Panc1 (cell line): ENCODE measurements at places on chromosomes 1 and 21. TPM values are rescaled to one million over a fixed set of nuclear protein-coding genes. Genes with fewer than 3 reads are reported as not detected.

- no peak for DNase-seq
Observed at GRCh38 chr1:244730153-244730933, 77.4 kb downstream of the DESI2 start.

The SELENBP1 gene
- 5.9 TPM for total RNA-seq

The NSUN4 gene
- total RNA-seq: 23.6 TPM

DNA sequence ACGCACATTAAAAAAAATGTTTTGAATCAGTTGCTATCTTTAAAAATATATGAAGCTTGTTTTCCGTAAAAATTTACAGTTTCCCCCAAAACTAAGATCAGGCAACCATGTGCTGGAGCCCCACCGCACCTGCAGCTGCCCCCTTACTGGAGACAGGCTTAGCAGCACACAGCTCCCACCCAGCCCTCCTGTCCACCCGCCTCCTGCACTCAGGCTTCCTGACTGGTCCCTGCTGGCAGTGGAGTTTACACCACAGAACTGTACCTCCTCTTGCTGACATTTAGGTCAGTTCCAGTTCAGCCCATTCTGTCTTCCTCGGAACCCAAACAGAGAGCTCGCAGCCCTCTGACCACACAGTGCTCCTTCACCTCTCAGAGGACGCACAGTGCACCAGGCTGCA lies 2.1 kb downstream of the GPR161 start:
- no peak for DNase-seq

The ORC1 gene
- 14.3 TPM for total RNA-seq

- no peak for DNase-seq
Observed at GRCh38 chr1:112172294-112172882, 182.9 kb upstream of the KCND3 start.

DNA sequence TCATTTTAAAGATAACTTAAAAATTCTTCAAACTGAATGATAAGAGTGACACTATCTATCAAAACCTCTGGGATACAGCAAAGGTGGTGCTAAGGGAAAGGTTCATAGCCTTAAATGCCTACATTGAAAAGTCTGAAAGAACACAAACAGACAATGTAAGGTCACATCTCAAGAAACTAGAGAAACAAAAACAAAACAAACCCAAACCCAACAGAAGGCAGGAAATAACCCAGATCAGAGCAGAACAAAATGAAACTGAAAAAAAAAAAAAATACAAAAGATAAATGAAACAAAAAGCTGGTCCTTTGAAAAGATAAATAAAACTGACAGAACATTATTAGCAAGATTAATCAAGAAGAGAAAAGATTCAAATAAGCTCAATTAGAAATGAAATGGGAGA lies 6.8 kb downstream of the ODF2L start:
- DNase-seq: no peak

GRCh38 chr1:149925751-149926150 lies 1.9 kb downstream of the SF3B4 start:
- no peak for DNase-seq

- DNase-seq: no peak
Observed at GRCh38 chr1:26856181-26856580, 6.8 kb upstream of the SFN start.

DNA sequence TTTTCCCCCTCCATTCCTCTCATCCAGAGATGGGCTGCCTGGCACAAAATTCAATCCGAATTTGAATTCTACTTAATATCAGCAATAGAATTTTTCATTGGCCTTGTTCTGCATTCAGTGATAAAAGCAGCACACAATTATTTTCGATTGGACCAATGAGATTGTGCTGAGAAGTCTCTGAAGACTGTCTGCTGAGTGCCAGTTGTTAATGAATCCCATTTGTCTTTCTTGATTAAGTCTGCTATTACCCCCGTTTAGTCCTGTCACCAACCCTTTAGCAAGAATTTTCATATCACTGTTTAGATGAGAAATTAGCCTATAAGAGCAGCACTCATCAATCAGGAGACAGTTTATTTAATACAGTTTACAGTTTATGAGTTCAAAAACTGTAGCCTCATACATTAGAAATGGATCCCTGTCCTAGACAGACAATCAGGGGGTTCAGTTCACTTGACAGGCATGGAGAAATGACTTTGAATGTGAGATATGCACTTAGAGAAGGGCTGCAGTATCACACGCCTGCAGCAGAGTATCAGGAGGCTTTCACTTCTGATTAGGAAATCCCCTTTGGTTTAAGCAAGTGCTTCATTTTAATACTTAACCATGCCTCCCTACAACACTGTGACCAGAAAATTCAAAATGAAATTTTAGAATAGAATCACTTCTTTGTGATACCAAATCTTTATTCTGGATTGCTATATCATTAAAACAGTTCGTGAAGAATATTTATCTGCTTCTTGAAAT lies 304.7 kb upstream of the PTBP2 start:
- DNase-seq: no peak

DNA sequence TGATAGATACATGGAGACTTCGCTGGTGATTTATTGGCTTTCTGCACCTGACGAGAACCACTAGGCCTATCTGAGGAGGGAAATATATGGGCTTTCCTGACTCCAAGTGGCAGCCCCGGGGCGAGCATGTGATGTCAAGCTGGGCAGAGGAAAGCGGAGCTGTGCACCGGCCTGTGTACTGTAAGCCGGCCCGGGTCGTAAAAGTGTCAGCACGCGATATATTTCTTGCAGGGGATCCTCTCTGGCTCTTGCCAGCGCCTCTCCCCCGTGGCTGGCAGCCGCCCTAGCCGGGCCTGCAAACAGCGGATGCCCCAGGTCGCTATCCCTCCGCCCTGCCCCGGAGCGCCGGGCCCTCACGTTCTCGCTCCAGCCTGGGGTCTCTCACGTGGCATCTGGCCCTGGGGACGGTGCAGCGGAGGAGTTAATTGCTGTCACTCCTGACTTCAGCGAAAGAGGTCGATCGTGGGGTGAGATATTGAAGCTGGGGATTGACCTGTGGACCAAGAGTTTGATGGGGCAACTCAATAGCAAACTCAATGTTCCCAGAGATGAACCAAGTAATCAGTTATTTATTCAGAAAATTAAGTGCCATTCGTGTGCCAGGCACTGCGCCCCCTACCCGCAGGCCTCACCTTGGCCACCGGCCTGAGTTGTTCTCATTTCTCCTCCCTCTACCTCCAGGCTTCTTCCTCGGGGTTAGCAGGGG lies 41.0 kb upstream of the HAO2 start:
- no peak for DNase-seq

GRCh38 chr1:91741301-91741700 lies 144.7 kb downstream of the TGFBR3 start:
- no peak for DNase-seq

- no peak for DNase-seq
Observed at GRCh38 chr1:153384958-153385580, 5.8 kb downstream of the S100A8 start.

DNA sequence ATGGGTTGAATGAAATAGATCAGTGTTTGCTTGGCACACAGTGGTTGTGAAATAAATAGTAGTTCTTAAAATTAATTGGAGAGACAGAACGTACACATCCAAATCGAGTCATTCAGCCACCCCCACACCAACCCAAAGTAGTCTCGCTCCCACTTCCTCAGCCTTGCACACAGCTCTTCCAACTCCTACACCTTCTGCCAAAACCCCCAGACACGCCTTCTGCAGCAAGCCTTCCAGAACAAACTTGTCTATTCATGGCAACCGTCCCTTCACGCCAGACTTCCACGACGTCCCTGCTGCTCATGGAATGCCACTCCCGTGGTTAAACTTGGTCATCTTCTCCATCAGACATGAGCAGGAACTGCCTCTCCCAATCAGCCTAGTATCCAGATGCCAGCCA lies 37.5 kb upstream of the RD3 start:
- no peak for DNase-seq

The HOOK1 gene
- total RNA-seq: 0.57 TPM

- no peak for DNase-seq
Observed at GRCh38 chr21:28604946-28605537, 387.6 kb downstream of the LTN1 start.

- peak; percentile 82 for DNase-seq
Observed at GRCh38 chr1:160124705-160125478, 9.3 kb downstream of the ATP1A2 start.

The HSPG2 gene
- 171 TPM for total RNA-seq

DNA sequence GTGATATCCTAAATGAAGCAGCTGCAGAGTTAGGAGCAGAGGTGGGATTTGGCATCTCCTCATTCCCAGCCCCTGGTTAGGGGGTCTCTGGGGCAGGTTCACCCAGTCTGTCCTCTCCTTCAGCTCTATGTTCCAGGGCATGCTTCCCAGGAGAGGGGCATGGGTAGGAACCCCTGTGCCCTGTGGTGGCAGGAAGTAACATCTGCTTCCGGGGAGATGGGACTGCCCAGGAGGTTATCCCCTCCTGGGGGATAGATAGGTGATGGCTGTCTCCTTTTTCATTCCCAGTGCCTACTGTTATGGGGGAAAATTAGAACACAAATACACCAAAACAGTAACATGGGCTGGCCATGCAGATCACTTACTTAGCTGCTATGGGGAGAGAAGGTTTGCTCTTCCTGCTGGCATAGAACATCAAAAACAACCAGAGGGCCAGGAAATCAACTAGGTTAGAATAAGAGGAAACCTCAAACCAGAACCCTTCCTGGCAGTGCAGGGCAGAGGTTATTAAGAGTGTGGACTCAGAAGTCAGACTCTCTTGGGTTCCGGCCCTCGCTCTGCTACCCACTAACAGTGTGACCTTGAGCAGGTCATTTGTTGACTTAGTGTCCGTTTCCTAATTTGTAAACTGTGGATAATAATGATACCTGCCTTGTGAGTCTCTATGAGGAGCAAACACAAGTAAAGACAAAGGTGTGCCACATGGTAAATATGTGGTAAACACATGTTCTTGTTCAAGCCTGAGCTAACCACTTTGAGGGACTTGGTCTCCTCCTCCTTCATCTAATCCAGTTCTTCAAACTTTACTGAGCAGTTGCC lies 157.8 kb upstream of the JUN start:
- DNase-seq: no peak

The ITLN2 gene
- not detected for total RNA-seq

DNA sequence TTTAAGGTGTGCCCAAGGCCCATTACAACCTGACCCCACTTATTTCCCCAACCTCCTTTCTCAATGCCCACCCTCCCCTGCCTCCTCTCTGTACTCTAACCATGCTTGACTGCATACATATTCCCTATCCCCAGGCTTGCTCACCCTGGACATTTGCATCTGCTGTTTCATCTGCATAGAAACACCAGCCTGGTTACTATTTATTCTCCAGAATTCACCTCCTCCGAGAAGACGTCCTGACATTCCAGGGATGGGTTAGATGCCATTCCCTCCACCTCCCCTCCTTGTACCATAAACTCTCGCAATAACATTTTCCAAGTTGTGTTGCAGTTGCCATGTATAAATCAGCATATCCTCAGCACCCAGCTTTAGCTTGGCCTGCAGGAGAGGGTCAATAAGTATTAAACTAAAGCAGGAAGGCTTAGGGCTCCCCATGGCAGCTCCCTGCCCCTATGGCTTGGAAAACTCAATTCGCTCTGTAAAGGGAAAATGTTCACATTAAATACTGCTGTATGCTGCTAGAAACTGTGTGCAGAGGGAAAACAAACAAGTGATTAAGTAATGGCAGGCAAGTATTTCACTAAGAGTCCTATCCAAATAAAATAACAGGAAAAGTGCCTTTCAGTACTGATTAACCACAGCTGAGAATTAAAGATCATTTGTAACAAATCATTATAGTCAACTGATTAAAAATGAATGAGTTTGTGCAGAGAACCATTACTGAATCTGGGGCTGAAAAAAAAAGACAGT lies 202.3 kb downstream of the TNR start:
- DNase-seq: no peak

The NFASC gene
- total RNA-seq: 16.9 TPM

The CFHR2 gene
- total RNA-seq: not detected

The HAX1 gene
- total RNA-seq: 110 TPM

The REN gene
- not detected for total RNA-seq

DNA sequence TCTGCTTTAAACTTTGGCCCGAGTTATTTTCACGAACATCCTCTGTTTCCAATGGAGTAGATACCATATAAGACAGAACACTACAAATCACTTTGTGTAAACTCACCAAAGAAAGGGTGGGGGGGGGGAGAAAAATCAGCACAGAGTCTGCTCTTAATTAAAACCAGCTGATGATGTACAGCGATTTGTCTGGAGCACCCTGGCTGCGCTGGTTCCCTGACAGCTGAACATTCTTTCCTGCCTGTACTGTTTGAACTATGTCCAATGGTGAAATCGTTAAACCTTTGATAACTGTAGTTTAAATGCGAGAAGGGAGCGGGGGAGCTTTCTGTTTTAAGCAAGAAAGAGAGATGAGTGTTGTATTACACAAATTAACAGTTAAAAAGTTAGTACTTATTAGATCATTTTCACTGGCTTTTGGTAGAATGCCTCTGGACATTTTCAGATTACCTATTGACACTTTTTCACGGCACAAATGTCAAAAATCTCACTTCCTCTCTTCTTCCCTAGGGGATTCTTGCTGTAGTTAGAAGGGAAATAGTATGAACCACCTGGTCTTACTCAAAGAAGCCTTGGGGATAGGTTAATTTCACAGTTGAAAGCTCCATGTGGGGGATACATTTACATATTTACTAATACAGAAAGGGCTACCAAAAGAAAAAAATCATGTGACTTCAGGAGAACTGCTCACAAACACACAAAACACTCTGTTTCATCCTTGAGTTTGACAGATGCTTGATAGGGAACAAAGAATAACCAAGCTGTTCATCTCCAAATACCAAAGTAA lies 140.2 kb upstream of the RUNX1 start:
- no peak for DNase-seq

DNA sequence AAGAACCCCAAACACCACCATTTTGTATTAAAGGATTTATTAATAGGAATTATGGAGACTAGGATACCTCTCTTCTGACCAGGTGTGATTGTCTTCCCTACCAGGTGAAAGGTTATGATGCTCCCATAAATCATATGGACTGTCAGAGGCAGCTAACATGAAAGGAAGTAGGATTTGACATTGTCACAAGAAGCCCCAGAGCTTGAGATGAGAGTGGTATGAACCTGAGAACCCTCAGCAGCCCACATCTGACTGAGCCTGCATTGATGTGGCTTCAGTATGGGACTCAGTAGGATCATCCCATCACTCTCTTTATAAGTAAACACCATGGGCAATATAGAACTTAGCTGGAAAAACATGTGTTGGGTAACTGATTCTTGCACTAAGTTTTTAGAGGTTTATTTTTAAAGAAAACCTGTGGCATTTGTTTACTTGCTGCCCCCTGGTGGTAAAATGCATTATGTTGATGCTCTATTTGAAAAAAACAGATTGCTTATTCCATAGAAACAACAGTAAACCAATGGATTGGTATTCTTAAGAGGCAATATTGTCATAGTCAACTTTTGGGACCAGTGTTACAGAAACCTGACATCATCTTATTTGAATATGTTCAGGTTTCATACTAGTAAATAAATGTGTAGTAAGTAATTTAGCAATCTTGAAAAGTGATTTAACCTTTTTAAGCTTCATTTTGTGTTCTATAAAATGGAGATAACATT lies 16.6 kb upstream of the CACYBP start:
- DNase-seq: no peak

- no peak for DNase-seq
Observed at GRCh38 chr1:31373897-31374486, 1.1 kb upstream of the FABP3 start.

GRCh38 chr1:163472651-163473248 lies 151.0 kb downstream of the NUF2 start:
- no peak for DNase-seq

The SH3D21 gene
- 18.9 TPM for total RNA-seq

- no peak for DNase-seq
Observed at GRCh38 chr1:117537291-117537920, 68.4 kb upstream of the TENT5C start.
